Stimulated activated CD8-positive, alpha-beta memory T cell treated with anti-CD3 and anti-CD28 coated beads, Interleukin-7, amount 100 ng/mL, for 1 hour (primary cell): ENCODE measurements at places on chromosomes 5 and 9.

DNA sequence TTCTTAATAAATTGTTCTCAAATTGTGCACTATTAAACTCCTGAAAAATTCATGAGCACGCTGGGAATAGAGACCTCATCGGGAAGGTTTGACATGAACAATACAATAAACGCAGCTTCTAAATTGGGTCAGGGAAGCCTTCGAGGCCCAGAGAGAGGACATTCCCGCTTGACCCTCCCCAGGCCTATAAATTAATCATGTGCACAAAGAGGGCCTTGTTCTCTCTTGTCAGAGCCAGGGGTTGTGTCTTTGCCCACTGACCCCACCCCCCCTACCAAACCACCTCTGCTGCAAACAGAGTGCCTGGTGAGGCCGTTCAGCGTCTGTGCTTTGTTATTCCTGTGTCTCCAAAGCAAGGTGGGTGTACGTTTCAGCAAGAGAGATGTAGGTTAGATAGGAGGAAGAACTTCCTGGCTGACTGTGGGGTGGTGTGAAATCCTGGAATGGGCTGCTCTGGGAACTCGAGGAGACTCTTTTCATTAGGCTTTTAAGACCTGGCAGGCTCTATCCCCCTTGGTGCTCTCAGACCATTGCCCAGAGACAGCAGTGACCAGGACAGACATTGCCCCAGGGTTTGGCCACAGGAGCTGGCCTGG, 18.2 kb upstream of the DAB2IP start:
- DNase-seq: no peak

DNA sequence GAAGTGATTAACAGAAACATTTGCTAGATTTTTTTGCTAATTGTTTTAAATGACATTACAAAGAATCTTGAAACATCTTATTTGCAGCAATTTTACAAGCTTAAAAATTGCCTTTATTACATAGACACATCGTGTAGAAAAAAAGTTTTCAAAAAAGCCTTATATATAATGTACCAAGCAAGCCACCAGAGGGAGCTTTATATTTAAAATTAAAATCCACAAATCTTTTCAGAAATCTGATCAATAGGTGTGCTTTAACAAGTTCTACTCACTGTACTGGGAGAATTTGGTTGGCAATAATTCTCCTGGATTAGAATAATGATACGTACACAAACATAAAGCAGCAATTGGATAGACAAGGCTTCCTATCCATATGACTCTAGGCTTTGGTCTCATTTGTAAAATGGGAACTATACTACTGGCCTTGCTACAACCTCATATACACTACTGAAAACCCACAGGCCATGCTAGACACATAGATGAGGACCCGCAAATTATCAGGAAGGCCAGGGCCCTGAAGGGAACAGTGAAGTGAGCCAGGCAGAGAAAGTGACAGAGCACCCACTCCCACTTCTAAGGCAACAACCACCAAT, 4.8 kb downstream of the PSMB7 start:
- DNase-seq: no peak

GRCh38 chr9:93812410-93812668, 142.8 kb downstream of the BARX1 start:
- no peak for DNase-seq

- no peak for DNase-seq
These were observed 52.9 kb downstream of the ALDH1A1 start for GRCh38 chr9:72899734-72900477.

- DNase-seq: no peak
These were observed 82.9 kb downstream of the PJA2 start for GRCh38 chr5:109326919-109327318.
